NCI-H446 (cell line): ENCODE measurements at places on chromosomes 7 and 10.
A peak's percentile ranks its signal among the peaks of the same experiment; 100 is the strongest.

DNA sequence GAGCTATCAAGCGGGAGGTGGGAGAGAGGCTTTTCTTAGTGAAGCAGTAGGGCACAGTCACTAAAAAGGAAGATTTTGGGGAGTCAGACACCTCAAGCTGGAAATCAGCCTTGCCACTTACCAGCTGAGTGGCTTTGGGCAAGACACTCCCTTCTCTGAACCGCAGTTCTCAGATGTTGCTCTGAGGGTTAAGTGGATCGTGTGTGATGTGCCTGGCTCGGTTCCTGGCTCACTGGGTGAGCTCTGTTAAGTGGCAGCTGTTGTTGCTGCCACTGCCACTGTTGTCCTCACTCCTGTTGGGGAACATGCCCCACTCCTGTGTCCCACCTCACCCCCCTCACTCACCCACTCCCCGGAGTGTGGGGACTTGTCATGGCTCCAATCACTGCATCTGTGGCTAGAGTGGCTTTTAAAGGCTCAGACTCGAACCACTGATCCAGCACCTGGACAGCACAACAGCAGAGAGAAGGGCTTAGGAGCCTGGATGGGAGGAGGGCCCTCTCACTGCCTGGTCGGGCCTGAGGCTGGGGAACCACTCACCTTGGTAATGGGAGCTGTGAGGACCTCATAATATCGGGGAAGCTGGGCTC, 20.0 kb downstream of the PYROXD2 start:
- no peak for DNase-seq

DNA sequence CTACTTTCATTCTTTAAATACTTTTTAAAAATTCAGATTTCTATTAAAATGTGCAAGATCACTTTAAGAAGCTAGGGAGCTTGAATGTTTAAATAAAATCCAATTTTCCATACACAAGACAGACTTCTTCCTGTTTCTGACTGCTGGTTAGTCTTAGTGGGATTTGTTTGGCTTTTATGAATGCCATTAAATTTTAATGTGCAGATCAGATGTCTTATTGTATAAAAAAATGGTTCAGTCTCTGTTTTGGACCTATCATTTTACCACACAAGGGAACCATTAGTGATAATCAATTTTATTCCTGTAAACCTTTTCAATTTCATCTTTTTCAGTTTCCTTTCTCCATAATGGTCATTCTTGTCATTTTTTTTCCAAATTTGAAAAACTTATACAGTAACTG, 63.2 kb downstream of the VCL start:
- no peak for DNase-seq

- no peak for DNase-seq
These were observed 251.8 kb downstream of the MTERF1 start for GRCh38 chr7:91628742-91629141.

- DNase-seq = no peak
These were observed 348.0 kb downstream of the SORCS1 start for GRCh38 chr10:106816318-106817085.

GRCh38 chr7:155191137-155191536, 106.5 kb upstream of the INSIG1 start:
- no peak for DNase-seq

- no peak for DNase-seq
These were observed 24.0 kb upstream of the PAPSS2 start for GRCh38 chr10:87635498-87636312.

- no peak for DNase-seq
These were observed 4.7 kb upstream of the NRF1 start for GRCh38 chr7:129606803-129607202.

GRCh38 chr10:128938558-128938957, 528.5 kb upstream of the MGMT start:
- DNase-seq = no peak

GRCh38 chr7:110875346-110875745, 215.6 kb upstream of the LRRN3 start:
- DNase-seq = no peak

DNA sequence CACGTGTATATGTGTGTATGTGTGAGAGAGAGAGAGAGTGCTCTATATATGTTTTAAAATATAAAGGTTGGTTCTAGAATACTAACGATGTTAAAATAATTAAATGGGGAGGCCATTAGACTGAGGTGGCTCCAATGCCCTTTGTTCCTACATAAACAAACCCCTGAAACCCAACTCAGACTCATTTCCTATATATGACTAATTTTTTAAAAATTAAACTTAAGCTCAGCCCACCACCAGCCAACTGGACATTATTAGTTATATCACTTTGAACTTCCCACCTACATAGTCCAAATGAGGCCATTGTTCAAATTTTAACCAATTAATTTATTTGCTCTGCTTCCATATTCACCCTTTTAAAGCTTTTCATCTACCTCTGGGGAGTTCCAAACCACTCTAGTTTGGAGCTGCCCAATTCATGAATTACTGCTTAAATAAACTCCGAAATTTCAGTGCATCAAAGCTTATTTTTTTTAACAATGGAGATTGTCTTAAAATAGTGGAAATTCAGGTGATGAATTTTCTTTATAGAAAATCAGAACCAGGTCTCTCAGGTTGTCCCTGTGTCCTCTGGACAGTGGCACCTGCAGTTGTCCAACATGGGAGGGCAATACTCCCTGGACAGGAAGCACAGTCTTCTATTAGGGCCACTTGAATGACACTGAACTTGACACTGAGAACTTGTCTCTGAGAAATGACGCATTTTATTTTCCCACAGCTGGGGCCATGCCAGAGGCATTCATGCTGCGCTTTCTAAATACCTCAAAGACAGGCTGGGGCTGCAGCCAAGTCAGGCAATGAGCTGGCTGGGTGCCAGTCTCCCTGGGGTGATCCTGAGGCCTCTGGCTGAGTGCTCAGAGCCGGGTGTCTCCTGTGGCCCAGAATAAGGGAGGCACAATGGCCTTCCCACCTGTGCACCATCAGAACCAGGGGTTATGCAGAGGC, 109.5 kb upstream of the TMEM72 start:
- peak; percentile 70 for DNase-seq

GRCh38 chr10:71128311-71128980, 83.9 kb upstream of the UNC5B start:
- DNase-seq = no peak

- no peak for DNase-seq
These were observed 106.5 kb upstream of the NANOS1 start for GRCh38 chr10:118922972-118923371.

- no peak for DNase-seq
These were observed 1289.7 kb upstream of the SORCS1 start for GRCh38 chr10:108454224-108454623.

GRCh38 chr10:70167246-70167645, 3.1 kb downstream of the SAR1A start:
- no peak for DNase-seq

DNA sequence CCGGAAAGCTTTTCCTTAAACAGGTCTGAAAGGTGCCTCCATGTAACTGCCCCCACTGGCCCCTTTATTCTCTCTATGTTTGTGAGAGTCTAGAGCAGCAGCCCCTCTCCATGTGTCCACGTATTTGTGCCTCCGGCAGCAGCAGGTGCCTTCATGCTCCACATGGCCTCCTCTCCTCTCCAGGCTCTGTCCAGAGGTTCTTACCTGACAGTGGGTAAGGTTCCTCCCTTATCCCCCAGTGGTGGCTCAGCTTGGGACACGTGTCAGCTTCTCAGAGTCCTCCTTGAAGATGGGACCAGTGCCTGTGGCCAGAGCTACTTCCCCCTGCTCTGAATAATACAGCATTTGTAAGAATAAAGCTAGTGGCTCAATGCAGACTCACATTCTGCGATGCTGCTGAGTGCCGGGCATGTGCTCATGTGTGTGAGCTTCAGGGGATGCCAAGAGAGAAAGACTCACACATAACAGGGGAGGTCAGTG, 7.9 kb downstream of the CALML3 start:
- no peak for DNase-seq

DNA sequence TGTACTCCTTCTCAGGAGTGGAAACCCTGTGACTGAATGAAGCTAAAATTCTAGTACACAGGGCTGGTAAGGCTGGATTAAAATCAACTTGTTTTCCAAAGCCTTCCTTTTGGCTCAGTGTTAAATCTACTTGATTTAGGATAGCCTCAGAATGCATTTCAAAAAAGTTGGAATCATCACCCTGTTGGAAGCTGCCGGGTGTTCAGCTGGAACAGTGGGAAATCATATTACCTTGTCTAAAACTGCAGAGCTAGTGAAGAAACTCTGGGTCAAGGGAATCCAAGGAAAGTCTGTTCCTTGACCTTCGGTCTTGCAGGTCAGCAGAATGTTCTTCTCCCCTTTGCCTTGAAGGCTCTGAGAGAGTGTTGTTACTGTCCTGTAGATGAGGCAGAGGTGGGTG, 252.1 kb upstream of the INHBA start:
- no peak for DNase-seq

- DNase-seq = no peak
These were observed 29.6 kb downstream of the INPP5F start for GRCh38 chr10:119755446-119755845.

- no peak for DNase-seq
These were observed 8.3 kb upstream of the SLC18A3 start for GRCh38 chr10:49601857-49602256.

DNA sequence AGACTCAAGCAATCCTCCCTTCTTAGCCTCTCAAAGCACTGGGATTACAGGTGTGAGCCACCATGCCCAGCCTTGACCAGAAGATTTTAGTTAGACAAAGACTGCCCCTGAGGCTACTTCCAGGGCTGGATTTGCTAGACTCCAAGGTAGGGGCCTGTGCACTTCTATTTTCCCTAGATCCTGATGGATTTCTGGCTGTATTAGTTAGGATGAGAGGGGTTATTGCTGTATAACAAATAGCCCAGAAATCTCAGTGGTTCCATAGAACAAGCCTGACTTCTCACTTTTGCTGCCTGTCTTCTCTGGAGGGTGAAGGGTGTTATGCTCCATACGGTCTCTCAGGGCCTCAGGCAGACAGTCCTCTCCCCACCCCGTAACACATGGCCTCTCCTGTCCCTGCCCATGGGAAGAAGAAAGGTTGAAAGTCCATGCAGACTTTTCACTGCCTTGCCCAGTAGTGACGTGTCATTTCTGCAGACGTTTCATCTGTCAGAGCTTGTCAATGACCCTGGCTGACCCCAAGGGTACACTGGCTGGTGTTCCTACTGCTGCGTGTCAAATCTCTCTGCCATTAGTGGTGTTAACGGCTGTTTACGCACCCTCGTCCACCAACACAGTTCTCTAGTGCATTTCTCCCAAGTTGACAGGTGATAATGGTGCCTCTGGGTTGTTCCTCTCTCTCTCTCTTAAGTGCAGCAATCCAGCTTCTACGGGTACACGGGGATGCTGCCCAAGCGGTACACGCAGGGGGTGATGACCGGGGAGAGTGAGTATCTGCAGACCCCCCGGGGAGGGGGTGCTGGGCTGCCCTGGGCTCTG, 11.6 kb downstream of the SLC29A4 start:
- no peak for DNase-seq

GRCh38 chr7:104814671-104815400, 199.2 kb upstream of the KMT2E start:
- DNase-seq = no peak
